ENCODE measurements at places on chromosomes 2 and 18. TPM values are rescaled to one million over a fixed set of nuclear protein-coding genes. Genes with fewer than 3 reads are reported as not detected.

REEP1 gene
- total RNA-seq, result not detected

ASPRV1 gene
- total RNA-seq, result 0.28 TPM

RAB6C gene
- total RNA-seq, result not detected

TNFRSF11A gene
- total RNA-seq, result 0.09 TPM

FAHD2A gene
- total RNA-seq, result 20.8 TPM

SEMA4C gene
- total RNA-seq, result 22.1 TPM

NOL4 gene
- total RNA-seq, result not detected
